ENCODE measurements at places on chromosomes 5 and 9.

GRCh38 chr9:96133321-96134021 lies 168.5 kb downstream of the HSD17B3 start:
- DNase-seq = no peak

GRCh38 chr9:125758986-125759763 lies 12.0 kb downstream of the PBX3 start:
- no peak for DNase-seq

DNA sequence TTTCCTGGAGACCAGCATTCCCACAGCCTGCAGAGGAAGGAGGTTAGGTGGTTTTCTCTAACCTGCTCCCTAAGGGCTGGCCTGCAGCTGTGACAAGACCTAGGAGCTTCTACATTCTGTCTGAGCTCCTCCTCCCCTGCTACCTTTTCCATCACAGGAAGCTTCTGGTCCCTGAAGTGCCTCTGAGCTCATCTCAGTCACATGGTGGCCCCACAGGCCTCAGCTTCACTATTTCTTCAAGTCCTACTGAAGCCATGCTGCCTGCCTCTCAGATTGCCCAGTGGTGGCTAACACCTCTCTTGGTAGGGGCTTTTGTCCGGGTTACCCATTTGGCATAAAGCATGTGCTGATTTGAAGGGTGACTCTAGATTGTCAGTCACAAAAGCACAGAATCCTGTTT lies 259.4 kb downstream of the CRB2 start:
- no peak for DNase-seq

DNA sequence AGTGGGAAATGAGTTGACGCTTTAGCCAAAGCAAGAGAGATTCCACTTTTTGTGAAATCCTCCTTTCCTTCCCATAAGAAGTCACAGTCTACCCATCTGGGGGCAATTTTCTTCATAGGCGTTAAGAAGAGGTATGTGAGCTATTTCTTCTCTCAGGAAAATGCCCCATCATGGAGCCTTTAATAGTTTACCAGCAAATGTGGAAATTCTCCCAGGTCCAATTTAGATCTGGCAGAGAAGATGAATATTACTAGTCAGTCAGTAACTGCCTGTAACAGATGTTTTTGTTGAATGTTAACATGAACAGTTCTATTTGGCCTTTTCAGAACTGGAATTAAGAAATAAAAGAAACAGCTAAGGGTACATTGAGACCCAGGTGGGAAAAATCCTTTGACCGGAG lies 156.4 kb upstream of the RFX3 start:
- no peak for DNase-seq

GRCh38 chr5:178442405-178443257 lies 147.6 kb downstream of the COL23A1 start:
- DNase-seq = no peak

GRCh38 chr5:125327676-125328075 lies 581.2 kb upstream of the ZNF608 start:
- no peak for DNase-seq

DNA sequence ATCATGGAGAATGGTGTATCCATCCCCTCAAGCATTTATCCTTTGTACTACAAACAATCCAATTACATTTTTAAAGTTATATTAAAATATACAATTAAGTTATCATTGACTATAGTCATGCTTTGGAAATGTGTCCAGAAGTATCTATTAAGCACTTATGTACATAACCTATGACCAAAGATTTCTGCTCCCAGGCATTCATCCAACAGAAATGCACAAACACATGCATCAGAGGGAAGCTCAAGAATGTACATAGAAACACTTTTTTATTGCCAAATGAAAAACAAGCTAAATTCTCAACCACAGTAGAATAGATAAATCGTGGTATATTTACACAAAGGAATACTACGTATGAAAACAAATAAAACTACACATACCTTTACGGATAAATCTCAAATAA lies 700.5 kb upstream of the ZNF608 start:
- DNase-seq = peak; percentile 61

DNA sequence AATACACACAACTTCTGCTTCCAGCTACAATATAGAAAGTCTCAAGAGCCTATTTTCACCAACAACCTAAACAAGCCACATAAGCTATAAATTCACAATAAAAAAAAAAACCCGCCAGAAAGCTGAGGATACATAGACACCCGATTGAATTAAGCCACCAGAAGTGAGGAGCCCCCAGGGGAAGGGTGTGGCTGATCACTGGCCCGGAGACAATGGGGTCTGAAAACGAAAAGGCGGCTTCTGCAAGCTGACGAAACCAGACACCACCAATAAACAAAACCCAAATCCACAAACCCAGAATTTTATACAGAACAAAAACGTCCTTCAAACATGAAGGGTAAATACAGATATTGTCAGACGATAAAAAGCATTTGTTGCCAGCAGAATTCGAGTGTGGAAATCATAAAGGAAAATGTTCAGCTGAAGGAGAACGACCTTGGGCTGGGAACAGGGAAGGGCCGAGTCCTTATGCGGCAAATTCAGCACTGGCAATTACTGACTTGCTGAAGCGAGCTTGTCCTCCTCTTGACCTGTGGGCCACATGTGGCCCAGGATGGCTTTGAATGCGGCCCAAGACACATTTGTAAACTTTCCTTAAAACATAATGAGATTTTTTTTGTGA lies 39.6 kb upstream of the CEP72 start:
- DNase-seq = no peak

GRCh38 chr9:21070171-21070571 lies 7.6 kb downstream of the IFNB1 start:
- peak; percentile 90 for DNase-seq

- no peak for DNase-seq
Observed at GRCh38 chr9:134466869-134467616, 140.8 kb downstream of the RXRA start.

DNA sequence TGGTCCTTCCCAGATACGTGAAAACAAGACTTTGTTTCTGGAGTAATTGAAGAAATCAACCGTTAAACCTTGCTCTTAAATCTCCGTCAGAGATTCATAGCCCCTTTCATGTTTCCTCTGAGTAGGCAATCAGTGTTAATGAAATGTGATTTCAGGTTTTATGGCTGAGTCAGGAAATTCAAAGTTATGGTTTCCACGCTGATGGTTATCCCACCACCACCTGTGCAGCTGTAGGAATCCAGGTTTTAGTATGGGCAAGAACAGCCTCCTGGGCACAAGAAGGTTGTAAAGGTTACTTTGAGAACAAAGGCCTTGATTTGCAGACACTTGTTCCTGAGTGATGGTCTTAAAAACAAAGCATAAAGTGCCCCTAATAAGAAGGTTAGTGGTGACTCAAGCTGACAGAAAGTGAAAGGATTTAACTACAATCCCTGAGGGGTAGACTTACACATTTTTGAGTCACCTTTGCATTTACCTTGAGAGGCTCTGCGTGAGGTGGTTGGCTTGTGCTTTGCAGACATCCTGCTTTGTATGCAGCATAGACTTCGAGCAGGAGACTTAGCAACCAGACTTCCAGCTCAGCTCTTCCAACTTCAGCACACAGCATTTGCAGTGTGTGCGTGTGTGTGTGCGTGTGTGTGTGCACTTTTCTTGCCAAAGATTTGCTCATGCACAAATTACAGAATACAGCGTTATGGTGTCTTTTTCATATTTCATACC lies 159.6 kb downstream of the TLE4 start:
- no peak for DNase-seq

DNA sequence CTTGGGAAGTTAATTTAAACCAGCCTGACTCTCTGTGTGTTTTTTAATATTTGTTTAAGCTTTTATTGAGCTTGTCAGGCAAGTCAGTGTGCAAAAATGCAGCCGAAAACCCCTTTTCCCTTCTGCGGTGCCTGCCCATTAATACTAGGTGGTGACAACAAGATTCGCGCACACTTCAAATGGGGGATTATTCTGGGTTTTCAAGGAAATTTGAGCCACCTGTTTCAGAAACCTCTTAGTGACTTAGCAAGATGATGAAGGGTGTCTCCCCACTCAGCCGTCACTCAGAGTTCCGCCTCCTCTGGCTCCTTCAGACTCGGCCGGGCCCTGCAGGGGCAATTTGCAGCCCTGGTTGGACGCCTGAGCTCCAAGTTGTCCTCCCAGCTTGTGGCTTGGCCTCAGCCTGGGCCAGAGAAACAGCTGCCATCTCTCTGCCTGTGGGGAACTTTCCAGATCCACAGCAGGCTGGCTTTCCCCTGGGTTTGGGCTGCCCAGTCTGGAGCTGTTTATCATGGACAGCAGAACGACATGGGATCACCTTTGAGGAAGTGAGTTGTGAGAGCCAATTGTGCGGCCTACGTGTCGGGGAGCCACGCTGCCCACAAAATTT lies 75.9 kb downstream of the SPRY4 start:
- DNase-seq = peak; percentile 17
